ENCODE measurements at places on chromosomes 3 and 15. TPM values are rescaled to one million over a fixed set of nuclear protein-coding genes. Genes with fewer than 3 reads are reported as not detected.

DNA sequence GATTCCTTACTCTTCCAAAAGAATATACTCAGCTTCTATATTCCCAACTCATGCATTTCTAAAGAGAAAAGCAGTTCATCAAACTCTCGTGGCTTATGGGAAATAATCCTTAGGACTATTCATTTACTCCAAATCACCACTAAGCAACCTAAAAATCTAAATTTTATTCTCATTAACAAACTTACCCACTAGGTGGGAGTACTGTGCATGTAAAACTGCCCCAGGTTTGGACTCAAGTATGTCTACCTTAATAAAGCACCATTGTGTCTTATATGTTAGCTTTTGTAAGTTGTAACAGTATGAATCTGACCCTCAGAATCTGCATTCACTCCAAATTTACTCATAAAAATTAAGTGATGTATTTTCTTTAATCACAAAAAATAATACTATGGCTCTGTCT is 25.3 kb downstream of the RAD18 start:
- DNase-seq = no peak

- DNase-seq = no peak
These were observed 173.0 kb upstream of the ROBO2 start for GRCh38 chr3:76866729-76867408.

DNA sequence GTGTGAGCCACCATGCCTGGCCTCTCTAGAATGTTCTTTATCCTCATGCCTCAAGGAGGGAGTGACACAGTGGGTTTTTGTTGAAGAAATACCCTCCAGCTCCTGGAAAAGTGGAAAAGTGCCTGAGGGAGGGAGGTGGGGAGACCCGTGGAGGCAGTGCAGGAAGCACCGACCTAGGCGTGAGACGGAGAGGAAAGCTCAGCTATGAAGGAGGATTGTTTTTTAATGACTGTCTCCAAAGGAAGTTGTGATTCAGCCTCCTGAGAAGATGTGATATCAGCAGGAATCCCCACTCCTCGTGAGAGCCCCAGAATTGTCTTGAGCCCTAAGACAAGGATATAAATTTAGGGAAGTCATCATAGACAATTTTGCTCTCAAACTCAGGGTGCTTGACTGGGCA is 21.7 kb downstream of the RPLP1 start:
- DNase-seq = no peak

DNA sequence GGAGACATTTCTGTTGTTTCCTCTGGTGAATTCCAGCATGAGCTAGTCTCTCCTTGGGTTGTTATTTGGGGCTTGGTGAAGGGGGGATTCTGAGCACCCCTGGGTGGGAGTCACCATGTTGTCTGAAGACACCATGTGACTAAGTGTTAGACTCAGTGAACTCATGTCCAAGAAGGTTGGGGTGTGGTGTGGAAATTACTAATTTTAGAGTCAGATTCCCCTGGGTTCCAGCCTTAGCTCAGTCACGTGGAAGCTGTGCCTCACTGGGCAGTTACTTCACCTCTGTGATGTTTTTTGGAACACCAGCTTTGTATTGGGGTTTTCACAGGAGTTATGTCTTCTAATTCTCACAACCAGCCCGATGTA is 171.5 kb downstream of the RPLP1 start:
- no peak for DNase-seq

DNA sequence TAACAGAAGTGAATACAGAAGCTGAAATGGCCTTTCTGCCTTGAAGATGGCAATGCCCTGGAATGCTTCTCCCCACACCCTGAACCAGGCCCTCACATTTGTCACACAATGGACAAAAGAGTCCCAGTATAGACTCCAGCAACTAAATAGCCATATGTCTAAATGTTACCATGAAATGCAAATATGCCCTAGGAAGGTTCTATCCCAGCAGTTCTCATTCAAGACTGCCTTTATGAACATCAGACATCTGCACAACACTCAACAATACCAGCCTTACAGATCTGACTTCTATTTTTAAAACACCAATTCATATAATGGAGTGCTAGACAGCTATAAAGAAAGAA is 7.9 kb downstream of the ITGB5 start:
- no peak for DNase-seq

DNA sequence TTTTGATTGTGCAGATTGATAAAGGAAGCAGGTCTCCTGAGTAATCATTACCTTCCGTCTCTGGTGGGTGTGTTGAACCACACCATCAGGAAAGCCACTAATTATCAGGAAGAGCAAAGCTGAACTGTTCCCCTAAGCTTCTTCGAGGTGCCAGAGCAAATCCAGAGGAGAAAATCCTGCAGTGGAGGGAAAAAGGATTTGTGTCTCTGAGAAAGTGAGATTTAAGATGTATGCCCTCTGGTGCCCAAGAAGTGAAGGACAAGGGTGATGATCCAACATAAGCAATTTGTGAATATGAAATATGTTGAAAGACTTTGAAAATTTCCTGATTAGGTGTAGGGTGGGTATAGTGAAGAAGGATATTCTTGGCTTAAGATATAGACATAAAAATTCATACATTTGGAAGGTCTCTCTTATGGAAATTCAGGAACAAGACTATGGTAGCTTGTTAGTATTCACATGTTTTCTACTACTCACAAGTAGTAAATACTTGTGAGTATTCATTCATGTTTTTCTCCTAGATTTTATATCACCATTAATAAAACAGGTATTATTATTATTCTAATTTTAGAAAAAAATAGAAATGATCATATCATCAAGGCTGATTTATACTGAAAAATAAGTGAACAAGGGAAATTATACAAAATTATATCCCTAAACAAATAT is 34.8 kb downstream of the COMMD2 start:
- no peak for DNase-seq

GRCh38 chr3:166660962-166661361 is 719.1 kb downstream of the ZBBX start:
- DNase-seq = no peak

DNA sequence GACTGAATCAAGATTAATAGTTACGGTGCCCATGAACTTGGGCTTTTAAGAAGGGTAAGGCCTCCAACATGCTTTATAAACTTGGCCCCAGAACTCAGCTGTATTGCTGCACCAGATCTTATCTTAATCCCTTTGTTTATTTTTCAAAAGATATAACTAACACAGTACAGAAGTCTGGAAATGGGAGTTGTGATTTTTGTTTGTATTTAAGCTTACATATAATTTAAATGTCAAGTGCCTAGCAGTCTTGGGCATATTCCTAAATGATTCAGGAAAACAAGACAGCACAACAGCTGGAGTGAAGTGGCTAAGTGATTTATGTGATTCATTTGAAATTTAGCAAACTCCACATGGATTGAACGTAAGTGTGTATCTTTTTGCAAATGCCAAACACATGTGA is 56.2 kb downstream of the NBEAL2 start:
- DNase-seq = no peak

DNA sequence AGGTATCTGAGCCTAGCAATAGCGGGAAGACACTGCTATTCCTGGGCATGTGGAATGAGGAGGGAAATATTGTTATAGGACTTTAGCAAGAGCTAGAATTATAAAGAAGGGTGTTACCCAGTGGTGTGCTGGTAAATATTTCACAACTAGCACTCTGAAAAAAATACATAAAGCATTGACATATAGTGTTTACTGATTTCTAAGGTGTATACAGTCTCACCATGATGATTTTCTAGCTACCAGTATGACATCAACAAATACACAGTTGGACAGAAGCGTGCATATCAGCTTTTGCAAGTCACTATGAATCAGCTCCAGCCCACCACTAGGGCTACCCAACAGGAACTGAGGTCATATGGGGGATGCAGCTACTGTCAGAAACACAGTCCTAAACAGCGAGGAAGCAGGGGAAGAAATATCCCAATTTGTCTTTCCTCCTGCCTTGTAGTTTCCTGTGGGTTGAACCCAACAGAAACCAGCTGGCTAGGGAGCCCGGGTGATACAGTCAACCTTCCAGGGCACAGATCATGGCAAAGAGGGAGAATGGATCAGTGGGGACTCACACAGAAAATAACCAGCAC is 39.6 kb downstream of the HGD start:
- DNase-seq = no peak

DNA sequence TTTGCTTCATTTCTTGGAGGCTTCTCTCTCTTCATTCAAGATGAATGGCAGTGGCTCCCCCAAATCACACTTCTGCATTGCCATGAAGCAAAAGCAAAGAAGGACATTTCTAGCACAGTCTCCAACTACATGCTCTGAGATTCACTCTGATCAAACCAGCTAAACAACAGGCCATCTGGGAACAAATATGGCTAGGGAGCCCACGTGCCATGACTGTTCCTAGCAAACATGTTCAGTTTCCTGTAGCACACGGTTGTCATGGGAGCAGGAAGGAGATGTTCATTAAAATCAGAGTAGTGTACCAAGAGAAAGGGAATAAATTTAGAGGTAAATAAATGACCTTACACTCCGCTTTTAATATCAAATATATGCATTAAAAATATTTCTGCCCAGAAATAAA is 327.3 kb downstream of the GBE1 start:
- DNase-seq = no peak

DNA sequence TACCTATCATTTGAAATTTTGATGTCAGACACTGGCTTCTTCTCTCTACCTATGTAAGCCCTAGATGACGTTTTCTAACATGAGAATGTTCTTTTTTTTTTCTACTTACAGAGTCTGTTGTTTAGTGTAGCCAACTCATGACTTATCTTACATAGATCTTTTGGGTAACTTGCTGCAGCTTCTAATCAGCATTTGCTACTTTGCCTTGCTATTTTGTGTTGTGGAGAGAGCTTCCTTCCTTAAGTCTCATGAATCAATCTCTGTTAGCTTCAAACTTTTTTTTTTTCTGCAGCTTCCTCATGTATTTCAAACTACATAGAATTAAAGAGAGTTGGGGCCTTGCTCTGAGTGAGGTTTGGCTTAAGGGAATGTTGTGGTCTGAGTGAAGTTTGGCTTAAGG is 568.7 kb upstream of the BCHE start:
- no peak for DNase-seq

GRCh38 chr15:66614951-66615760 is 49.4 kb upstream of the LCTL start:
- no peak for DNase-seq

DNA sequence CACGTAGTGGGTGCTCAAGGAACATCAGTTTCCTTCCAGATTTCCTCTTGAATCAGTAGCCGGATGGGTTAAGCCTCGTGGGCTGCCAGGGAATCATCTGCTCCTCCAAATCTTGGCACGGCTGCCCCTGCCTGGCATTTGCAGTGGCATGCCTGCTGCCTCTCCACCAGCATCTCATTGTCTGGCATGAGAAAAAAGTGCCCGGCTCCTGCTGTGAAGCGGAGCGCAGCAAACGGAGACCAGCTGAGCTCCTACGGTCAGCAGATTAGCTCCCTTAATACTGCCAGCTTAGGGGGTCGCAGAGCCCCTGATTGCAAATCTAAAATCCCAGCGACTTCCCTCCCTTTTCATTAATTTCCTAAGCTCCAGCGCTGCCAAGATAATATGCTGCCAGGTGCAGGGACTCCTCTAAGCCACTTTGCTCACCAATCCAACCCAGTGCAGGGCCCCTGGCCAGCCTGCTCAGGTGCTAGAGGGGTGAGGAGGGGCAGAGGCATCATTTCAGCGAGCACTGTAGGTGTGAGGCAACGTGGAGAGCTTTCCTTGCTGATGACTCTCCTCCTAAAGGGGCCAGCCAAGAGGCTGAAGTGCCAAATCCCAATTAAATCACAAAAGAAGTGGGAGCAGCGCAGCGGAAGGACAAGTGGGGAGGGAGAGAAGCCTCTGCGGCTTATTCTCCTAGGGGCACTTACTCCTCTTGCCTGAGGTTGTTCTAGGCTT is 49.6 kb upstream of the ST8SIA2 start:
- no peak for DNase-seq

The MEX3B gene
- total RNA-seq = 1.6 TPM

The COL8A1 gene
- total RNA-seq = 7.6 TPM

DNA sequence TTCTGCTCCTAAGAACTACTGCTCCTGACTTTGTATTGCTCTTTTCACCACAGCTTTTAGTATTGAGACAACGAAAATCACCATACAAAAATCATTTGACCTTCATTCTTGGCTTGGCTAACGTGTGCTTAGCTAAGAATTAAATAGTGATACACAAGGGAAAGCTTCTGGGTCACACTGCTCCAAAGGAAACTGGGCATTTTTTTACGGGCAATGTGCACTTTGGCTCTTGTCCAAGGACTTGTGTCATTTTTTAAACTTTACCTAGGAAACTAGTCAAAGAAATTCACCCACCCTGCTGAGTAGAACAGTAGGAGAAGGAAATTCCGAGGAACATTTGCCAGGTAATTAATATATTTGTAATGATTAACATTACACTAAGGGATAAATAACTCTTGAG is 19.8 kb downstream of the WDR72 start:
- no peak for DNase-seq

The ARHGEF26 gene
- 39.5 TPM for total RNA-seq

DNA sequence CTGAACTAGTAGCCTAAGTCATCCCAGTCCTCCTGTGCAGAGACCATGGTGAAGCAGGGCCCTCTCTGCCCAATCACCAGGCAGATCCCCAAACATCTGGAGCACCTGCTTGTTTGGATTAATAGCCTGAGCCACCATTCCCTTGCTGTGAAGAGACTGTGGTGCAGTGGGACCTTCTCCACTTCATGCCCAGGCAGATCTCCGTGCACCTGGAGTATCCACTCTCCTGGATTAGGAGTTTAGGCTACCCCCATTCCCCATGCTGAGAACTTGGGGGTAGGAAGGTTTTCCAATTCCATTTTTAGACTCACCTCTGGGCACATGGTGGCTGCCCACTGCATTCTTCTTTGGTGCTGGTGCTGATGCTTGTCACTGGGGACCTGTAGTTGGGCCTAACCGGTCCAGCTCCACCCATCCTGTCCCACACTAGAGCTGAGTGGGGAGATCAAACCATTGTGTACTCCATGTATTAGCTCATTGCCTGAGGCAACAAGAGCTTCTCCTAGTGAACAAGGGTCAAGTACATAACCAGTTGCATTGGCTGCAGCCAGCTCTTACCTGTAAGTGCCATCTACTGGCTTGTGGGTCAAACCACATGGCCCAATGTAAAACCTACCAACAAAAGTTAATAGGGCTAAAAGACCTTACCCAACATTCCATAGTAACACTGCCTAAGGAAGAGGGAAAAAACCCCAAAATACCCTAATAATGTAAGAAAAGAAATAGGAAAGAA is 382.5 kb upstream of the CBLB start:
- no peak for DNase-seq

- no peak for DNase-seq
These were observed 72.4 kb upstream of the BBX start for GRCh38 chr3:107450254-107450893.

The SLC28A1 gene
- total RNA-seq = not detected

GRCh38 chr3:29922992-29923746 is 642.3 kb downstream of the RBMS3 start:
- no peak for DNase-seq

The SERINC4 gene
- total RNA-seq = not detected

DNA sequence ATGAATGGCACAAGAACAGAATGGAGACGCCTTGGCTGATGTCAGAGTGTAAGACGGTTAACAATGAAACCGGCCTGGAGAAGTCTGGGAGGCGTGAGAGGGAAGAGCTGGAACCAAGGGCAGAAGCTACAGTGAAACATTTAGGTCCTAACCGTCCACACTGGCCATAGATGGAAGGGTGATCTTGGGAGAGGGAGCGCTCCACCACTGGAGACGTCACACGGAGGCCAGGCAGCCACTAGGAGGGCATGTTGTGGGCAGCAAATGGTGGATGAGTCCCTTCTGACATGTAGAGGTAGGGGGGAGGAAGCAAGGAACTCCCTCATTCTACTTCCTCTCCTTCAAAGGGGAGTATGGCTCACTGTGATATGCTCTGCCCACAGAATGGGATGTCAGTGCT is 23.8 kb downstream of the FEM1B start:
- no peak for DNase-seq
